CD4-positive, alpha-beta memory T cell (primary cell): ENCODE measurements at places on chromosomes 5 and 9.
A peak's percentile ranks its signal among the peaks of the same experiment; 100 is the strongest.

DNA sequence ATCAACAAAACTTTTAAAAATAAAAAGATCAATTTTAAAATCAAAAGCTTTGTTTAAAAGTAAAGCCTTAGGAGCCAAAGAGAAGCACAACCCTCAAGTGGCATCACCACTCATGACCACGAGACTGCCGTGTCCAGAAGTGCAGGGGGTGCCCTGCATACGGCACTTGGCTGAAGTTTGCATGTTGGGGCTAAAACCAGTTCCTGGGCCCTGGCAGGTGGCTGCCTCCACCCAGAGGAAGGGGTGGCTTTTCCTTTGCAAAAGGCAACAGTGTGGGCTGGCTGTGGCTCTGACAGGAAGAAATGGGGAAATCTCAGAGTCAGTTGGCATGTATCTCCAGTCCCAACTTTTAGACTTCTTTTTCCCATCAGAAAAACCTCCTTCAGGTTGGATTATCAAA, 15.3 kb downstream of the TRMO start:
- peak; percentile 37 for DNase-seq
- peaks cover 100% of the 10 kb centered on the region for H3K4me1 ChIP-seq
- H3K4me3 ChIP-seq, result no peak overlapping the region
- H3K36me3 ChIP-seq, result peaks cover 27% of the 10 kb centered on the region
- peak overlapping the region; percentile 73 for H3K27ac ChIP-seq

DNA sequence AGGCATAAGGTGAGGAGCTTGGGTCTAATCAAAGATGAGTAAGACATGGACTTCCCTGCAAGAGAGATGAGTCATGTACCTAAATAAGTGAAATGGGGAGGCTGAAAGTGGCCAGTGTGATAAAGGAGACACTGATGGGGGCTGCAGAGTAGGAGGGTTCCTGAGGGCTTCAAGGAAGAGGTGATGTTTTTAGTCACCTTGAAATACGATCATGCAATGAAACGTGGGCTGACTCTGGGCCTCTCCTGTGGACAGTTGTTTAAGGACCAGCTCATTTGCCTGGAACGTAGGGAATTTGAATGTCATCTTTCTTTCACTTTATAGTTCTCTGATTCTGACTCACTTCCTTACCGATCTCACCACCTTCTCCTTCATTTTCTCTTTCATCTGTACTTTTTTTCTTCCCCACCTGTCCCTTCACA, 49.6 kb upstream of the CPLX2 start:
- H3K36me3 ChIP-seq, result no peaks in the 10 kb centered on the region
- no peak overlapping the region for H3K4me3 ChIP-seq
- no peak for DNase-seq

DNA sequence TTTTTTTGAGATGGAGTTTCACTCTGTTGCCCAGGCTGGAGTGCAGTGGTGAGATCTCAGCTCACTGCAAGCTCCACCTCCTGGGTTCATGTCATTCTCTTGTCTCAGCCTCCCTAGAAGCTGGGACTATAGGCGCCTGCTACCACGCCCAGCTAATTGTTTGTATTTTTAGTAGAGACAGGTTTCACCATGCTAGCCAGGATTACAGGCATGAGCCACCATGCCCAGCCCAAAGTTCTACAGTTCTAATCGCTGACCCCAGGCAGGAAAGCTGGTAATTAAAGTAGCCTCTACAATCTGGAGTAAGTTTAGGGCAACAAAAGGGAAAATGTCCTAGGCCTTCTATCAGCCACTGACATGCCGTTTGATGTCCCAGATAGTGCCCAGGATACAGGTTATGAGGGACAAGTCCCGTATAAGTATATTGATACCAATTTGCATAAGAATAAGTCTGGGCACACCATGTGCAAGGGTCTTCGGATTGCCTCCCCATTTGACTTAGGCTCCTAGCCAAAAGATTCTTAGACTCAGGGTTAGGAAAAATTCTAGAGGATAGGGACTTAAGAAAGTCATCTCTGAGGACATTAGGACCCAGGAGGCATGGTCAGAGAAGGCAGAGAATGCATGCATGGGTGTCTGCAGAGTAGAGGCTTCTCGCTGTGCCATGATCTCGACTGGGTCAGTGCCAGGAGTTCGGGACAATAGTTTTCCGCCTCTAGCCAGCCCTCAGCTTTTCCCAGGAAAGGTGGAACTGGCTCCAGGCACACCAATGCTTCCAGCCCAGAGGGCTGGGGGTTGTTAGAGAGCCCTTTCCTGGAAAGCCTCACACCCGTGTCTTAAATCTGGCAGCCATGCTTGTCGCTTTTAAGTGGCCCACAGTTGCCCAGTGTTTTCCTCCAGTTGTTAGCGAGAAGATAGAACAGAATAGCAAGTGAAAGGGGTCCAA, 1111.1 kb downstream of the TAF11L14 start:
- H3K36me3 ChIP-seq, result no peaks in the 10 kb centered on the region
- peak overlapping the region; percentile 92 for H3K4me3 ChIP-seq
- peak overlapping the region; percentile 69 for H3K27ac ChIP-seq

- peak; percentile 59 for DNase-seq
- H3K27me3 ChIP-seq, result no peaks in the 10 kb centered on the region
- H3K36me3 ChIP-seq, result peaks cover 14% of the 10 kb centered on the region
- H3K4me1 ChIP-seq, result peaks cover 12% of the 10 kb centered on the region
Measured at GRCh38 chr9:128456613-128457061, 831 bp downstream of the ODF2 start.

DNA sequence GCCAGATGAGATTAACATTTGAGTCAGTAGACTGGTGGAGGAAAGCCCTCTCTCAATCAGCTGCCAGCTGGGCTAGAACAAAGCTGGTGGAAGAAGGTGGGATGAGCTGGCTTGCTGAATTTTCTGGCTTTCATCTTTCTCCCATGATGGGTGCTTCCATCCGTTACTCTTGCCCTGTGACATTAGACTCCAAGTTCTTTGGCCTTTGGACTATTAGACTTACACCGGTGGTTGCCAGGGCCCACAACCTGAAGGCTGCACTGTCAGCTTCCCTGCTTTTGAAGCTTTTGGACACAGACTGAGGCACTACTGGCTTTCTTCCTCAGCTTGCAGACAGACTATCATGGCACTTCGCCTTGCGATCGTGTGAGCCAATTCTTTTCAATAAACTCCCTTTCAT, 642.7 kb downstream of the TAF11L14 start:
- no peaks in the 10 kb centered on the region for H3K36me3 ChIP-seq
- H3K27me3 ChIP-seq, result no peaks in the 10 kb centered on the region
- H3K4me1 ChIP-seq, result no peaks in the 10 kb centered on the region

DNA sequence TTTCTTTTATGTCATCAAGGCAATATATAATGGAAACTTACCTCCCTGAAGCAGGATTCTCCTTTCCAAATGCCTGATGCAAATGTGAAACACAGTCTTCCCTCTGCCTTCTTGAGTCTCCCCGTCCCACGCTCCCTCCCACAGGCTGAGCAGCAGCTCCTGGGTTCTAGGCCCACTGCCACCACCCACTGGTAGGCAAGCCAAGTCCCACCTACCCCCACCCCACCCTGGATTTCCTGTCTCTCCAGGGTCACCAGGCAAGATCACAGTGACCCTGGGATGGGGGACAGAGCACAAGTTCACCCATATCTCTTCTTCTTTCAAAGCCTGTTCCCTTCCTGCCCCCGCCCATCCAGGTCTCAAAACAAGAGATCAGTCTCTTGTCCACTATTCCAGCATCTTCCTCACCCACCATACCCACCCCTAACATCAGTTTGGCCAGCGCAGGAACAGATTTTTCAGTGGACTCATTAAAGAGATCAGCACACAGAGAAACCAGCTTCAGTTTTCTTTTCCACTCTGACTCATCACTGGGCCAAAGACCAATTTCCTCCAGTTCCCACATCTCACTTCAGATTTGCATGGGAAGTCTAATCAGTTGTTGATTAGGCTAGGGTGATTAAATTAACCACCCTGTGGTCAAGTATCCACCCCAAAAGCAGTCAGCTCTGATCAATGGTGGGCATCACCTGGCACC, 151.5 kb downstream of the ACTL7B start:
- no peaks in the 10 kb centered on the region for H3K36me3 ChIP-seq
- H3K27me3 ChIP-seq, result no peaks in the 10 kb centered on the region
- no peak overlapping the region for H3K27ac ChIP-seq
- no peaks in the 10 kb centered on the region for H3K4me1 ChIP-seq
- no peak overlapping the region for H3K4me3 ChIP-seq

DNA sequence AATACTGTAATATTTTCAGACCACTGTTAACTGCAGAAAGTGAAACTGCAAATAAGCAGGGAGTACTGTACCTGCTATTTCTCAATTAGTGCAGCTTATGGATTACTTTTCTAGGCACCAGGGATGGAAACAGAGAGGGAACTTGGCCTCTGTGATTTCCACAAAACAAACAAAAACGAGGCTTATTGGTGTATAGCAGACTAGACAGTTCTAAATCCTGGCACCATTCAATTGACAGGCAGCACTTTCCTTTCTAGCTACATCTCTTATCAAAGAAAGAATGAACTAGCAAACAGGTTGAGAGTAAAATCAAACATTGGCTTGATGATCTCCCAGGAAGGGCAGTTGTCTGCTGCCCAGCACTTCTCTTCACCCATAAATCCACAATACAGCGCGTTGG, 16.0 kb upstream of the IL33 start:
- H3K27me3 ChIP-seq, result no peaks in the 10 kb centered on the region
- H3K27ac ChIP-seq, result no peak overlapping the region
- no peaks in the 10 kb centered on the region for H3K36me3 ChIP-seq
- no peaks in the 10 kb centered on the region for H3K4me1 ChIP-seq
- H3K4me3 ChIP-seq, result no peak overlapping the region

DNA sequence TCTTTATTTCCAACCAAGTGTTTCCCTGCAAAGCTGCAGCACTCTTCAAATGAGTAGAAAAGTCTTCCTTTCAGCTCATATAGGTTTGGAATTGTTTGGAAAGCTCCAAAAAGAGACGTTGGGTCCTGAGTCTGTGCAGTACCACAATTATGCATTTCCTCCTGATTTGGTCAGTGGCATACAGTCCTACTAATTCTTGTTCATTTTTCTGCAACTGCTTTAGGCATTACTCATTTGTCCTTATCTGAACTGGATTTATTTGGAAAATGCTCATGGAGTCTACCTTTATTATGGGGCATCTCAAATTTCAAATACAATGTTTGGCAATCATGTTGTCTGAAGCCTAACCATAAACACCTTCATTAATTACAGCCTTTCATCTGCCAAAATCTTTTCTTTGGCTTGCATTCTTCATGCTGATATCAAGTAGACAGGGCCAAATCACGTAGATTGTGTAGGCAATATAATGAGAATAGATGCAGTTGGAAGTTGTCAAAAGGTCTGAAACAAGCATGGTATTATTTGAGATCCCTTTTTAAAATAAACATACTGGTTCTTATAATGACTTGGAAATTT, 232.8 kb downstream of the TLE1 start:
- no peak overlapping the region for H3K4me3 ChIP-seq
- no peaks in the 10 kb centered on the region for H3K36me3 ChIP-seq
- H3K27me3 ChIP-seq, result no peaks in the 10 kb centered on the region
- no peak overlapping the region for H3K27ac ChIP-seq

- no peaks in the 10 kb centered on the region for H3K27me3 ChIP-seq
- no peak overlapping the region for H3K4me3 ChIP-seq
- no peaks in the 10 kb centered on the region for H3K4me1 ChIP-seq
- H3K27ac ChIP-seq, result no peak overlapping the region
Measured at GRCh38 chr5:108530706-108531105, 148.8 kb upstream of the FBXL17 start.

GRCh38 chr9:87535817-87536539, 38.3 kb downstream of the DAPK1 start:
- H3K27me3 ChIP-seq, result no peaks in the 10 kb centered on the region
- H3K36me3 ChIP-seq, result no peaks in the 10 kb centered on the region
- DNase-seq, result no peak
- no peak overlapping the region for H3K27ac ChIP-seq
- H3K4me1 ChIP-seq, result no peaks in the 10 kb centered on the region

DNA sequence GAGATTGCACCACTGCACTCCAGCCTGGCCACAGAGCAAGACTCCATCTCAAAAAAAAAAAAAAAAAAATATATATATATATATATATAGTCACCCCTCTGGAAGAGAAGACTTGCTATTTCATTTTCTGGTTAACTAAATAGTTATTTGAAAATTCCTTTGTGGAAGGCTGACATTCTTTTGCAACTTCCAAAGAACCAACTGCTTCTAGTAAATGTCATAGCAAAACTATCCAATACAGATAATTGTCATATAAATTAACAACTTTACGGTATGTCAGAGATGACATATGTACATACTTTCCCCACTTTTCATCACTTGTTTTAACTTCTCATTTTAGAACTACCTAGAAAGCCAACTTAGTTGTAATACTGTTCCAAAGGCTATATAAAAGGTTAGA, 50.9 kb downstream of the PRUNE2 start:
- no peaks in the 10 kb centered on the region for H3K27me3 ChIP-seq
- no peak overlapping the region for H3K4me3 ChIP-seq
- no peak for DNase-seq
- H3K27ac ChIP-seq, result no peak overlapping the region
- no peaks in the 10 kb centered on the region for H3K4me1 ChIP-seq
- no peaks in the 10 kb centered on the region for H3K36me3 ChIP-seq
